ENCODE measurements at places on chromosomes 1 and 21. TPM values are rescaled to one million over a fixed set of nuclear protein-coding genes. Genes with fewer than 3 reads are reported as not detected.

The CAPN9 gene
- 0.83 TPM for total RNA-seq

The C4BPA gene
- total RNA-seq, result 0.08 TPM

- DNase-seq, result peak; percentile 49
Measured at GRCh38 chr1:214031267-214031650, 43.5 kb downstream of the PROX1 start.

DNA sequence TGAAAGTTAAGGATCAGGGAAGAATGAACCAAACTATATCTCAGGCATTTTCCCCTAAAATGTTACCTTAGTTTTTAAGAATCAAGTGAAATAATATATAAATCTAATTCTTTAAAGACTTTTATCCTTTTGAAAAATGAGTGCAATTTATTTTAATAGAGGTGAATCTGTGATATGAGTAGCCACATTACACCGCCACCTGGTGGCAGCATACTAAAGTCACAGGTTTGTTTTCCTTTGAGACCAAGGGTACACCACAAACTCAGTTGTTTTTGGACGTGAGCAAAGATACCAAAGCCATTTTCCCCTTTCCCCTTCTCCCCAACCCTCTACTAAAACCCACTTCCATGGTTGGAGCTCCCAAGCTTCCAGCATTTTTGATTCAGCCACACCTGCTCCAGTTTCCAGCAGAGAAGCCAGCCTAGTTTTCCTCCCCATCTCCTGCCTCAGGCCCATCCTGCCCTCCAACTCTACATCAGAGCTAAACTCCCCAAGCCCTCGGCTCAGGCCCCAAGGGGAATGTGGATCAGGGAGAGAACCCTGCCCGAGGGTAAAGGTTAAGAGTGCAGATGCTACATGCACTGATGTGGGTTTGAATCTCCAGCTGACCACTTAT, 22.9 kb upstream of the LDLRAP1 start:
- DNase-seq, result peak; percentile 69

DNA sequence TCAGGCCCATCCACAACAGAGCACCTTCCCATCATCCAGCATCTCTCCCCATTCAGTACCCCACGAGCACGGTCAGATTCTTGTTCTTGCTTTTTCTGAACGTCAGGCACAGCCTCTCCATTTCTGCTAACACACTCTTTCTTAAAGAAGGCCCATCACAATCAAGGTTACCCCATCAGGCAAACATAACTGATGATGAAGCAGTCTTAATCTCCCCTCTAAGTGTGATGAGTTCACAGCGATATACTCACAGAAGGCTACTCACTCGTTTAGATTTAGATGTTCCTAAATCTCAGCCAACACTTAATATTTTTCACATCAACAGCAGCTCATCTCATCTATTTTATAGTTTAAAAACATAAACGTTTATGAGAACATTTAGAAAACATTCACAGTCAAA, 75.6 kb downstream of the ADSS2 start:
- no peak for DNase-seq

DNA sequence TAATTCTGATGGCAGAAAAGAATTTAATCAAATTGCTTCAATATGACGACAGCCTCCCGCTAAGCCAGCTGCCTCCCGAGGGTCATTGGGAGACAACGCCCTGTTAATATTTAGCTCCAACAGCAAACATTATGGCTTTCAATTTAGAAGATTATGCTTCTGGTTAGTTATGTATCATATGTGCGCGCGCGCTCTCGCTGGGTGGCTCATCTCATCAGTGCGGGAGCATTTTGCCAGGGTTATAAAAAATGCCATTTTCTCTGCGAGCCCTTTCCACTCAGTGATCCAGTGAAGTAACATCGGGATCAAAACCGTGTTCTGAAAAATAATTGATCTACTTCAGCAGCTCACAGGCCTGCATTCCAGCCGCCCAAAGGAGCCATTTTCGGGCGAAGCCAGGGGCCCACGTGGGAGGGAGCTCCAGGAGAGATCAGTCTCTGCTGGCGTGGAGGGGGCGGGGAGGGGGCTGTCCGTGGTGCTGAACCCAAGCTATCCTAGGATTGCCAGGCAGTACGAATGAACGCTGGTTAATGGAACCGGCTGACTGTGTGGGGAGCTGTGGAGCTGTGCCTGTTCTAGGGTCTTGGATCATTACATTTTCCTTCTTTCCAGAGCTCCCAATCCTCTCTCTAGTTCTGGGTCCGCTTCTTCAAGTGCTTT, 219.1 kb upstream of the ZC3H12A start:
- no peak for DNase-seq

GRCh38 chr1:44950892-44951291, 35.5 kb downstream of the EIF2B3 start:
- DNase-seq, result no peak

DNA sequence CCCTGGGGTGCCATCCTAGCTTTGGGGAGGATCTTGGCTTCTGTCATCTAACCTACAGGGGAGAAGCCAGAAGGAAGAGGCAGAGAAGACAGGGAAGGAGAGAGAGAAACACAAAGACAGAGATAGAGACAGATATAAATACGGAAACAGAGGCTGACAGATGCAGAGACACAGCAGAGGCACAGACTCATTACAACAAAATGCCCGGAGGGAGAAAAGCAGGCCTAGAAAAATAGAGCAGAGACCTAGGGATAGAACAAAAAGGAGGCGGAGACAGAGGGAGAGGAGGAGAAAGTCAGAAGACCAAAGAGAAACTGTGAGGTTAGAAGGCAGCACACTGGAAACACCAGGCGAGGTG, 1.9 kb downstream of the PEAR1 start:
- DNase-seq, result no peak

DNA sequence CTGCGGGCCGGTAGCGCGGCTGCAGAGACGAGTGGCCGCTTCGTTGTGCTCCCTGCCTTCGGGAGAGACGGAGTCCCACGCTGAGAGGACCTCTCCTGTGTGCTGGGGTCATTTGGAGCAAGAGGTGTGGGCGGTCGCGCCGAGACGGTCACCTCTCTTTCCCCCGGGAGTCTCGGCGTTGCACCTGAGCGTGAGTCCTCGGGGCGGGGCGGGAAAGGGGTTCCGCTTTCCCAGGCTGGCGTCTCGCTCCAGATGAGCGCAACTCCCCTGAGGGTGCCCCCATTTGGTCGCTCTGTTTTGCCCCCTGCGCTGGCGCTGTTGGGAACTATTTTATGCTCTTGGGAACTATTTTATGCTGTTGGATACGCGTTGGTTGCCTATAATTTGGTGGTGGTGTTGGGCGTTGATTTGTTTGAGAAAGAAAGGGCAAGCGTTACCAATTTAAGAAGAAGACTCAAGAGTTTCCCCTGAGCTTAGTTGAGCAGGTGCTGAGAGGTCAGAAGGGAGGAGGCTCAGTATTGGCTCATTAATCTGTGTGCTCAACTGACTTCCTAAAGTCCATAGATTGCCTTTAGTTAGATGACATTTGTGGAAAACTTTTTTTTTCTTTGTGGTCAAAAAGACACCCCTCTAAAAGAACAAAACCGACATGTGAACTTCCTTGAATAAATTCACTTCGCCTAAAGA, 683 bp downstream of the LRRC8B start:
- DNase-seq, result peak; percentile 51

- DNase-seq, result no peak
Measured at GRCh38 chr1:59731591-59731990, 83.2 kb upstream of the HOOK1 start.

- no peak for DNase-seq
Measured at GRCh38 chr1:109556563-109556962, 8.1 kb downstream of the GNAI3 start.
